Left lobe of liver (tissue), 2 donors: ENCODE measurements at places on chromosomes 16 and 17. TPM values are rescaled to one million over a fixed set of nuclear protein-coding genes. Genes with fewer than 3 reads are reported as not detected.

DNA sequence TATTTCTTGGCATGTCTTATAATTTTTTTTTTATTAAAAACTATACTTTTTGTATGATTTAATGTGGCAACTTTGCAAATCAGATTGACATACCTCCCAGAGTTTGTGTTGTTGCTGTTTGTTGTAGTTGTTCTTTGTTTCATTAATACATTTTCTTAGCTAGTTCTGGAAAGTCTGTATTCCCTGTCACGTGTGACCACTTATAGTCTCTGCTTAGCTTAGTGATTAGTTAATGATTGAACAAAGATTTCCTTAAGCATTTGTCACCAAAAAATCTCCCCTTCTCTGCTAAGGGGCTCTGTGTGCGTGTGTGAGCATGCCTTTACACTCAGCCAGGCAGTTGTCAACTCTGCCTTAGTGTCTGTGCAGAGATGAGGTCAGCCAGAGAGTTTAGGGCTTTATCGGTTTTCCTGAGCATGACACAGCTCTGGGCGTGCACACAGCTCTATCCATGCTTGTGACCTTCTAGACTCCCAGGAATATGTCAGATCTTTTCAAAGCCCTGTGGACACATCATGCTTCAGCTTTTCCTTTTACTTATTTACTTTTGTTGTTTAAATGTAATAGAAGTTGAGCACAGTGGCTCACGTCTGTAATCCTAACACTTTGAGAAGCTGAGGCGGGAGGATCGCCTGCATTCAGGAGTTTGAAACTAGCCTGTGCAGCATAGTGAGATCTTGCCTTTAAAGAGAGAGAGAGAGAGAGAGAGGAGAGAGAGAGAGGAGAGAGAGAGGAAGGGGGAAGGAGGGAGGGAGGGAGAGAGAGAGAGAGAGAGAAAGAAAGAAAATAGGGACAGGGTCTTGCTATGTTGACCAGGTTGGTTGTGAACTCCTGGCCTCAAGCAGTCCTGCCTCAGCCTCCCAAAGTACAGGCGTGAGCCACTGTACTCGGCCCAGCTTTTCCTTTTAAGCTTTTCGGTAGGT is 21.9 kb downstream of the DNAI2 start:
- DNase-seq, result no peak

CCL8 gene
- total RNA-seq, result not detected

DNA sequence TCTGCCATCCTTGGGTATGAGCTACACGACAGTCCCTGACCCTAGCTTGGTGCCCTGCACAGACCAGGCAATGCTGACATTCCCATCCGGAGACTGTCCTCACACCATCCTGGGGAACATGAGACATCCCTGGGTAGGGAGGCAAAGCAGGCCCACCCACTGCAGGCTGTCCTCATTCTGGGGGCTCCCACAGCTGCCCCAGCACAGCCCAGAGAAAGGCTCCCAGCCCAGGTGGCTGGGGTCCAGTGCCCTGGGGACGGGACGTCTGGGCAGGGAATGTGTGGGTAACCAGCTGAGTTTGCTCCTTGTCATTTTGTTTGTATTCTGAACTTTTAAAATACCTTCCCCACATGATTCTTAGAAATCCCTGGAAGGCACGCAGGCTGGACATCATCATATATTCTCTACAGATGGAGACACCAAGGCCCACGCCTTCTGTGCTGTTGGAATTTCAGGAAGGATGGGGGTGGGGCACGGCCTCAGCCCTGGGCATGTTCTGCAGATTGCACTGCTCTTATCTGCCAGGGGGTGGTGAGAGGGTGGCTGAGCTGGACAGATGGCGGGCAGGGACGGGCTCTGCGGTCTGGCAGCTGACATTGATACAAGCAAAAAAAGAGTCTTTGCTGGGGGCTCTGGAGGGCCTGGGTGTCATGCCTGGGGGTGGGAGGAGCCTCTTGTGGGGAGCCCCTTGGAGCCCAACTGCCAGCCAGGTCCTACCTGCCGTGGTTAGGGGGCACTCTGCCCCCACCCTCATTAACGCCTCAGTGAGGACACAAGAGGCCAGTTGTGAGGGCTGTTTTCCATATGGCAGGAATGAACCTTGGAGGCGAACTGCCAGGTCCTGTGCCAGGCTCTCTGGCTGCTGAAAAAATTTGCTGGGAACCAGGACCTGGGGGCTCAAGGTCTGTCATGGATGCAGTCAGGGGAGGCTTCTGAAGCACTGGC is 28.4 kb downstream of the LRRC75A start:
- DNase-seq, result no peak

ACSM5 gene
- 228 TPM for total RNA-seq

DNA sequence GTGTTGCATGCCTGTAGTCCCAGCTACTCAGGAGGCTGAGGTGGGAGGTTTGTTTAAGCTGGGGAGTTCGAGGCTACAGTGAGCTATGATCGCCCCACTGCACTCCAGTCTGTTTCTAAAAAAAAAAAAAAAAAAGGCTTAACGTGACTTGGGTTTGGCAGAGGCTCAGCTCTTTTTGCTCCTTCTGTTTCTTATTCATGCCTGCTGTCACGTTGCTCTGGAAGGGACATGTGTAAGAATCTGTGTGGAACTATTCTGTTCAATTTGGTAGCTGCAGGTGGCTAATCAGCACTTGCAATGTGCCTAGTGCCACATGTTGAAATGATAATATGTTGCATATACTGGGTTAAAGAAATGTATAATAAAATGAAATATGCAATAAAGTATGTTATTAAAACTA is 20.9 kb upstream of the SYT17 start:
- no peak for DNase-seq

DNA sequence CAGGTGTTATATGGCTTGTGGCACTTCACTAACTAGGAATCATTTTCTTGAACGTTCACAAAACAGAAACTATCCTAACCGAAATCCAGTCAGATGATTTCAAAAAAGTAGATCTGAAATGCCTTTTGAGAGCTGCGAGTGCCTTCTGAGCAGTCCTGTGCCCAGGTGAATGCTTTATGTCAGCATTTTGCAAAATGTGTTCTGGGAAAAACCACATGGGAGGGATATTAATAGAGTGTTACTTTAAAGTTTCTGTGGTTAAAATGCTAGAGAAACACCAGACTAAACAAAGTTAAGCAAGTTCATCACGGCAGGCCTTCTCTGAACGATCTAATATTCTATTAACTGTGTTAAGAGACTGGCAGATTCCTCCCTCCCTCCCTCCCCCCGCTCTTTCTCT is 15.8 kb upstream of the RGS9 start:
- no peak for DNase-seq
